ENCODE measurements at places on chromosomes 16 and 17.

GRCh38 chr16:53822936-53823529 is 119.1 kb downstream of the FTO start:
- no peak for DNase-seq

DNA sequence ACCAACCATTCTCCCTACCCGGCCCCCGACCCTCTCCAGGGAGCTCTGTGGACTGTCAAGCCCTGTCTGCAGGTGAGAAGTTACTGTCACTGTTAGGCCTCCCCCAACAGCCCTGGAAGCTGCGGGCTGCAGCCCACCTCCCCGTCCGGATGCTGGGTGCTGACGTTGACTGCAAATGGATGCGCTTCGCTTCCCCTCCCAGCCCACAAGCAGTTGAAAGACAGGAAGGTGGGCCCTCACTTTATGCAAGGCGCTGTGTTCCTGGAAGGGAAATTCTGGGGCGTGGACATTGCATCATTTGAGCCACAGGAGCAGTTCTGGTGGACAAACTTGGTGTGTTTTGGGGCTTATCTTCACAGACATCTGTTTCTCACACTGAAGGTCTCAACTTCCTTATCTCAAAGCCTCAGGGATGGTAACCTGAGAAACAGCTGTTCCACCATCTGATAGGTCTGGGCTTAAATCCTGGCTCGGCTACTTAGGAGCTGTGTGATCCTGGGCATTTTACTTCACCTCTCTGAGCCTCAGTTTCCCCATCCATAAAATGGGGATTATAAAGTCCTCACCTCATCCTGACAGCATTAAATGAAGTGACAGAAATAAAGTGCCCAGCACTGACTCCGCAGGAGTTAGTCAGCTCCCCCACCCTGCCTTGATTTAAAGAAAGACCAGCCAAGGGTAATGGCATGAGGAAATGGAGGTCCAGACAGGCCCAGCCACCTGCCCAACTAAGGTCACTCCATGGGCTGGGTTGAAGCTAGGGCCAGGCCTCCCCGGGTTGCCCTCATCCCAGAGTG is 4.6 kb upstream of the DRC7 start:
- DNase-seq = no peak

GRCh38 chr17:50239937-50240336 is 34.3 kb upstream of the TMEM92 start:
- DNase-seq = no peak

DNA sequence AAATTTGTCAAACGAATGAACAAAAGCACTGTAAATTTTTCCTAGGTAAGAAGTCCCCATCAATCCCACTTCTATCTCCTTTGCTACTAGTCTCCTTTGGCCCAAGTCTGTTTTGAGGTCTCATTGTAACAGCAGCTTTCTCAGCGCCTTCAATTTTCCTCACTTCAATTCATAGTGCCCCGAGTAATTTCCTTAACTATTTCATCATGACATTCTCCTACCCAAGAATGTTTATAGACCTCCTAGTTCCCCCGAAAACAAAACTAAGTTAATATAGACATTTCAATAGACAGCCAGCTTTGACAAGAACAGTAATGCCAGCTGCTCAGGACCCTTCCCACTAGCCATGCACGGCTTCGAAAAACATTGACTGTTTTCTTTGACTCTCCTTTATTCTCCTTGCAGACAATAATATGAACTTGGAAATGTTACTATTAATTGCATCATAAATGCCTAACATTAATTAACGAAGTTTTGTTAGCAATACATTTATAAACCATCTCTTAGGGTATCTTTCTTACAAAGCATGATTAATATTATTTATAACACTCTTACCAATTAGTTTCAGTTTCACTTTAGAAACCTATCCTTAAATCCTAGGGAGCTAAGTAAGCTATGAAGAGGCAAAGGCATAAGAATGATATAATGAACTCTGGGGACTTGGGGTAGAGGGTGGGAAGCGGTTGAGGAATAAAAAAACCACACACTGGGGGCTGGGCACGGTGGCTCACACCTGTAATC is 22.8 kb downstream of the GLG1 start:
- no peak for DNase-seq

DNA sequence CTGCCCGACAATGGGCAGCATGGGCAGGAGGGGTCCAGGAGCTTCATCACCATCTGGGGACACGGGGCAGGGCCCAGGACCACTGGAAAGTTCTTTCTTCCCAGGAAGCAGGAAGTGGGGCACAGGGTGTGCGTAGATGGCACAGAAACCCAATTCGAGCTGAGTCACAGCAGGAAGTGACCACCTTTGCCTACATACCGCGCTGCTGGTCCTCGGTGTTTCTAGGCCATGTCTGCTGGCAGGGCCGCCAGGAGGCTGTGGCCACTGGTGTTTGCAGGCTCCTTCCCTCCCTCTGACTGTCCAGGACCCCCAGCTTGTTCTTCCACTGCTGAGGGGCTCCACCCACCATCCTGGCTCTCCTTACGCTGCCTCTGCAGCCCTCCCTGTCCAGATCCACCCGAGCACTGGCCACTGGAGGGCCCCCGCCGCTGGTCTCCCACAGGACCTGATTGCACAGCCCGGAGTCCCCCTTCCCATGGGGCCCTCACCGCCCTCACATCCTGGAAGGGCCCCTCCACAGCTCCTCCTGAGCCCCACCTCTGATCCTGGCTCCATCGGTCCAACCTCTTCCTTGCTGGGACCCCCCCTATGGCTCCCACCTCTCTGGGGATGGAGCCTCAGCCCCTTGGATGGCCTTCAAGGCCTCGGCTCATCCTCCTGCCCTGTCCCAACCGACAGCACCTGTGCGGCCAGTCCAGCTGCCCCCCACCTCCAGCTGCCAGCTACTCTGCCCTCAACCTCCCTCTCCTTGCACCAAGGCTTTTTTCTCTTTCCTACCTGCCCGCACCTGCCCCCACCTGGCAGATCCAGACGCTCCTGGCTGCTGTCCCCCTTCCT is 14.5 kb upstream of the RASD1 start:
- no peak for DNase-seq

DNA sequence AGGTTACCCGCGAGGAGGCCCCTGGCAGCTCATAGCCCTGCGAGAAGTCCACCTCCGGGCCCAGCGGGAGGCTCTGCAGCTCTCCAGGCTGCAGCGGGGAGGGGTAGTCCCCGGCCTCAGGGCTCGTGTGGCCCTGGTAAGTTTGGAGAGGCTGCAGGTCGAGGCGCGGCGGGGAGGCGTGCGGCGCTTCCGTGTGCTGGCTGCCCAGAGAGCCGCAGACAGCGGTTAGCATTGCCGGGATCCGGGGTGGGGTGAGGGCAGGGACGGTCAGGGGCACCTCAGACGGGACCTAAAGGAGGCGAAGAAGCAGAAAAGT is 2.8 kb downstream of the SP6 start:
- no peak for DNase-seq

DNA sequence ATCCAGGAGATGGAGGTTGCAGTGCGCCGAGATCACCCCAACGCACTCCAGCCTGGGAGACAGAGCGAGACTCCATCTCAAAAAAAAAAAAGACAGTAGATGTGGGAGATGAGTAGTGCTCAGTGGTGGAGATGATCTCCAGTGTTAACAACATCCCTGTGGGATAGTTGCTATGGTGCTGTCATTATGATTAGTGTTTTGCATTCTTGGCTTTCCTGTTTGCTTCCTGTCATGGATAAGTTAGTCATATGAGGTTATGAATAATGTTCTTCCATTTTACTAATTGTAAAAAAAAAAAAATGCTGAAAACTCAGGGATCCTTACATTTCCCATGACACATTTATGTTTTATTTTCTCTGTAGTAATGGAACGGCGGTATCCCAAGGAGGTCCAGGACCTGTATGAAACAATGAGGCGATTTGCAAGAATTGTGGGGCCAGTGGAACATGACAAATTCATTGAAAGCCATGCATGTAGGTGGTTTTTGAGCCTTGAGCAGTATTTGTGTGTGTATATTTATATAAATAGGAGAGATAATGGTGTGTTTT is 24.5 kb upstream of the DUSP14 start:
- DNase-seq = no peak

GRCh38 chr16:28572696-28573510 is 19.2 kb downstream of the SGF29 start:
- no peak for DNase-seq

DNA sequence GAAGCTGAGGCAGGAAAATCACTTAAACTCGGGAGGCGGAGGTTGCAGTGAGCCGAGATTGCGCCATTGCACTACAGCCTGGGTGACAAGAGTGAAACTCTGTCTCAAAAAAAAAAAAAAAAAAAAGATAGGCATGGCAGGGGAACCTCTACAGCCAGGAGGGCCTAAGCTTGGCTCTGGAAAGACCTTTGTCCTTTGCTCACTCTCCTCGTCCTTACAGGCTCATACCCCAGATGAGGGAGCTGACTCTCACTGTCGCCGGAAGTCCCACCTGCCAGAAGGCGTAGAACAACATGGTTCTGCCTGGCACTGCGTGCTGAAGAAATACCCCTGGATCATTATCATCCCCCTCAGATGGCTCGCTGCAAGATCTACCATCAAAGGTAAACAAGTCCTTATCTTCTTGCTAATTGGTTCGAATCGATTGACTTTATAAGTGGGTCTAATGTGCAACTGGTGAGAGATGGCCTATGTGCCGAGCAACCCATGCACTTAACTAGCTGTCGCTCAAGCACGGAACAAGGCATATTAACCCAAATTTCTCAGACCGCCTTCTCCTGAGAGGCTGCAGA is 29.7 kb downstream of the RTN4RL1 start:
- DNase-seq = no peak

DNA sequence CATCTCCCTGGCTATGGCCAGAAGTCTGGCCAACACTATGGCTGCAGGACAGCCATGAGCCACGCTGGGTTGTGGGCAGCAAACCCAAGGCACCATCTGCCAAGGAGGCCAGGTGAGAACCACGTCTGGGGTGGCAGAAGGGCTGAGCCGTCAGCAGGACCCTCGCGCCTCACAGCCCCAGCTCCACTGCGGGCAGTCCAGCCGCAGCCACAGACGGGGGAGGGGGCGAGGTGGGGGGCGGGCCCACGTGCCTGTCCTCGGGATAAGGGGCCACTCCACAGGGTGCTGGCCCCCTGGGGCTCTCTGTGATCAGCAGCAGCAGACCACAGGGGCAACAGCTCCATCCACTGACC is 6.5 kb upstream of the BAIAP2 start:
- DNase-seq = no peak

GRCh38 chr17:18224387-18225120 is 881 bp upstream of the LLGL1 start:
- no peak for DNase-seq

- no peak for DNase-seq
Observed at GRCh38 chr16:84380405-84380804, 12.1 kb downstream of the ATP2C2 start.

DNA sequence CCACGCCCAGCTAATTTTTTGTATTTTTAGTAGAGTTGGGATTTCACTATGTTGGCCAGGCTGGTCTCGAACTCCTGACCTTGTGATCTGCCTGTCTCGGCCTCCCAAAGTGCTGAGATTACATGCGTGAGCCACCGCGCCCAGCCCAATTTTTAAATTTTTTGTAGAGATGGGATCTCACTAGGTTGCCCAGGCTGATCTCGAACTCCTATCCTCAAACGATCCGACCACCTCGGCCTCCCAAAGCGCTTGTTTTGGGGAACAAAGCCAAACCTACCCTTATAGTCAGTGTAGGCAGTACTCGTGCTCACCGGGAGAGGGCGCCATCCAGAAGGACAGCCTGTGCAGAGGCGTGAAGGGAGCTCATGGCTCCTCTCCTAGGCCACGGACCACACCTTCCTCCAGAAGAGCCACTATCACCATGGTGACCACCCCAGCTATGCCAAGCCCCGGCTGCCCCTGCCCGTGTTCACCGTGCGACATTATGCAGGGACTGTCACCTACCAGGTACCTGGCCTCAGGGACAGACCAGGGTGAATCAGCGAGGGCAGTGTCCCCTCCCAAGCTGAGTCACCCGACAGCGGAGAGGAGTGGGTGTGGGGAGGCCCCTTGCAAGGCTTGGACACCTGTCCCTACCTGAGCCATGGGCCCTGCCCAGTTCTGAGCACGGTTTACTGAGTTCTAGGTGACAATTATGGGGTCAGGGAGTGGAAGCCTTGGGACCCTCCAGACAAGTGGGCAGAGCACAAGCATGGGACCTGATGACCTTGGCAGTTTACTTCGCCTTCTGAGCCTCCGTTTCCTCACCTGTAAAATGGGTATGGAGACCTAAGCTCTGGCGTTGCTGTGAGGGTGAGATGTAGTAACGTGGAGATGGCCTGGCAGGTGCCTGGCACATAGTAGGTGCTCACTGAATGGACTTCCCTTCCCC is 13.7 kb downstream of the MYO15B start:
- DNase-seq = no peak

DNA sequence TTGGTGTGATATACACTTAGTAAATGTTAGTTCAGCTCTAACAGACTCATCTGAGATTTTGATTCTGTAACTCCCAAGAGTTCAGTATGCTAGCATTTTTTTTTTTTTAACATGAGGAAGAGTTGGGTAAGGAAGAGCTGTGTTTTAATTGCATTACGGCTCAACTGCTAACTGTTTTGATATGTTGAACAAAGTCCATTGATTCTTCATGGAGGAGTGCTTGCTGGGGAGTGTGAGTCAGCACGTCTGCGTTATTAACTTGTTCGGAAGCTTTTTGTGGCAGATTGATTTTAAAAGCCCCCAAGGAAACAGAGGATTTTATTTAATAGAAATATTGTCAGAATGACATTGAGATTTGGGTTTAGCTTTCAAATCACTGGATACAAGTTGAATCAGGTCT is 45.8 kb downstream of the PITPNC1 start:
- no peak for DNase-seq

DNA sequence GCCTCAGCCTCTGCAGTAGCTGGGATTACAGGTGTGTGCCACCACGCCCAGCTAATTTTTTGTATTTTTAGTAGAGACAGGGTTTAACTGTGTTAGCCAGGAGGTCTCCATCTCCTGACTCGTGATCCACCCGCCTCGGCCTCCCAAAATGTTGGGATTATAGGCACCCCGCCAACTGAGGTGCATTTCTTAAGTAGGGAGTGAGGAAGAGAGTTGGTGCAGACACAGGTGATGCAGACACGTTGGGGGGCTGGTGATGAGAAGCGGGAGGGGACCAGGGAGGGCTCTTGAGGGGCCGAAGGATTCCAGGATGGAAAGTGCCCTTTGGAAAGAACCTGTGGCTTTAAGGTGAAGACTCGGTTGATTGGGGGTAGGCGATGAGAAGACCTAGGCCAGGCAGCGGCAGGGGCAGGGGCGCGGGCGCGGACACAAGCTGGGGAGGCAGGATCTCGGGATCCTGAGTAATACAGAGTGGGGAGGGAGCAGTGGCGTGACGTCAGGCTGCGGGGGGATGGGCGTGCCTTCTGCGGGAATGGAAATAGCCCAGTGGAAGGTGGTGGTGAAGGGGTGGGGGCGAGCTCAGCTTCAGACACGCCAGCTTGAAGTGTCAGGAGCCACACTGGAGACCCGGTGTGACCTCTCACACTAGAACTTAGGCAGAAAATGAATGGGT is 2.5 kb upstream of the ATP6V0C start:
- no peak for DNase-seq

DNA sequence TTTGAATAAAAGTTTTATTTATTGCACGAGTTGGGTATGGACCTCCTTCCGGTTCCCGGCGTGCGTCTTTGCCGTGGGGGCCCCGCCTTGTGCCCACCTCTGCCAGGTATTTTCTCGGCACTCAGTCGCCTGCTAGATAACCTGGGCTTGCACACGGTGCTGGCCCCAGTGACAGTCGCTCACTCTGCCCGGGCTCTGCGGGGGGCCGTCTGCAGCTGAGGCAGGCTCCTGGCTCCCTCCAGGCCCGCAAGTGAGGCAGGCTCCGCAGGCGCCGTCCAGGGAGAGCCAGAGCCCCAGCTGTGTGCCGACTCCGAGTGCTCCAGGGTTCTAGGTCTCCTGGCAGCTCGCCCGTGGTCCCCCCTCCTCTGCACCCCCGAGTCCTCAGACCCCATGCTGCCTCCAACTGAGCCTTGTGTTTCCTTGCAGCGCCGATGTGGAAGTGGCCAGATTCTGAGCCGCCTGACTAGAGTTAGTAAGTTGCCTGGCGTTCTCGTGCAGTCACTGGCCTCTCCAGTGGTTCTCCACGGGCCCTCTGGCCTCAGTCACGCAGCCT is 54.7 kb upstream of the PVALEF start:
- no peak for DNase-seq

Measured in NCI-H2171 (cell line).